ENCODE measurements at places on chromosomes 7 and 10. TPM values are rescaled to one million over a fixed set of nuclear protein-coding genes. Genes with fewer than 3 reads are reported as not detected.

Gene TMEM270
- total RNA-seq = not detected

Gene TNS3
- 1.4 TPM for total RNA-seq

Gene TRIM74
- total RNA-seq = 0.64 TPM

DNA sequence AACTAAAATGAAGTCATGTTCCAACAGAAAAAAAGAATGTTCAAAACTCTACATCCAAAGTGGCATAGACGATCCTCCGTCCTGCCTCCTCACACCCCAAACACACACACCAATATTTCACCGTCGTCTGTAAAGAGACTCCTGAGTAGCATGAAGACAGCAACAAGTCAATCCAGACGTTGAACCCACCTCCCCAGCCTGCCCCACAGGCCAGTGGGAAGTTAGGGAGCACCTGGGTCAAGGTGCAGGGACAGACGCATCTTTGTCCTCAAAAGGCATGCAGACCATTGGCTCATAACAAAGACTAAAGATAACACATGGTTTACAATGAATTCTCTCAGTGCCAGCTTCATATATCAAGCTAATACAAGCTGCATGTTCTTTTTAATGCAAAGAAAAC lies 396.5 kb downstream of the TCERG1L start:
- DNase-seq = no peak

- no peak for DNase-seq
These were observed 80.1 kb downstream of the SVIL start for GRCh38 chr10:29554660-29555059.

GRCh38 chr10:52443419-52444388 lies 129.6 kb downstream of the DKK1 start:
- DNase-seq = no peak
